ENCODE measurements at places on chromosomes 16 and 17.

DNA sequence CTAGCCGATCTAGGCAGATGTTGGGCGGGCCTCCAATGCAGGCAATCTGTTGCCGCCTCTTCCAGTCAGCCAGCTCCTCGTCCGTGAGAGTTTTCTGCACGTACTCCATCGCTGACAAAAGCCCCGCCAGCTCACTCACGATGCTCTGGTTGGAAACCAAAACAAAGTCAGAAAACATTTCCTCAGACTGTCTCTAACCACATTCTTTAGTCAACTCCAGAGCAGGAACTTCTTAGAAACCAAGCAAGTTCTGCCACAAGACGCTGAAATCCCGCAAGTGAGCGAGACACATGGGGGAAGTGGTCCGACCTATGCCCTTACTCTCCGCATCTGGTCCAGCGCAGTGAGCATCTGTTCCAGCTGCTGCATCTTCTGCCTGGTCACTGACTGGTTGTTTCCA is 49.1 kb downstream of the STAT5A start:
- peak; percentile 34 for DNase-seq

DNA sequence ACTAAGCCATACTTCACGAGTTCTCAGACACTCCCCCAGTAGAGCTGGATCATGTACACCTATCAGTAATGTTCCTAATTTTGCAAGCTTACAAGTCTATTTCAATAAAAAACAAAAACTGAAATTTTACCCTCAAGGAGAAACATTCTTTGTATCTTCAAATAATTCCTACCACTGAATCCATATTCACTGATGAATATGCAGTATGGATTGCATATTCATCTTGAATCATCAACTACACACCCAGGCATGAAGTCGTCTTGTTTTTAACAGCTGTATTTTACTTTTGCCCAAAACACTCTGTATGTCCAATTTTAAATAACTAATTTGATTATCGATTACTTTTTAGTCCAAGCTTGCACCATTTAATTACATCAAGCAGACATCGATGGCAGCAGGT is 31.8 kb downstream of the ZDHHC7 start:
- no peak for DNase-seq

GRCh38 chr17:17131839-17132238 is 74.3 kb downstream of the PLD6 start:
- DNase-seq = no peak

- no peak for DNase-seq
Measured at GRCh38 chr16:9934723-9935508, 247.3 kb downstream of the GRIN2A start.

DNA sequence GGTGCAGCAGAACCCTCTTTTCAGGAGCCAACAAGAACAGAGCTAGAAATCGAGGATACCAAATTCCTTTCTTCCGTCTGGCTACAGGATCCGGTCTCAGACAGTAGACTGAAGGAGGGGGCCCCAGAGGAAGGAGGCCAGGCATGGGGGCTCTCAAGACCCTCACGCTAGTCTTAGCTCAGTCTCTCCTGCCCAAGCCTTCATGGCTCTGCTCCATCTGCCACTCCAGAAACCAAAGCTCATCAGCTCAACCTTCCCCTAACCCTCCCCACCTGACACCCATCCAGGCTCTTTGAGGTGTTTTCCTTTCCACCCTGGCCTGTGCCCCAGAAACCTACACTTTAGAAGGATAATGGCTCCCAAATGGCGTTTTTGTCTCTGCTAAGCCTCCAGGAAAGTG is 6.2 kb upstream of the TMEM92 start:
- no peak for DNase-seq

DNA sequence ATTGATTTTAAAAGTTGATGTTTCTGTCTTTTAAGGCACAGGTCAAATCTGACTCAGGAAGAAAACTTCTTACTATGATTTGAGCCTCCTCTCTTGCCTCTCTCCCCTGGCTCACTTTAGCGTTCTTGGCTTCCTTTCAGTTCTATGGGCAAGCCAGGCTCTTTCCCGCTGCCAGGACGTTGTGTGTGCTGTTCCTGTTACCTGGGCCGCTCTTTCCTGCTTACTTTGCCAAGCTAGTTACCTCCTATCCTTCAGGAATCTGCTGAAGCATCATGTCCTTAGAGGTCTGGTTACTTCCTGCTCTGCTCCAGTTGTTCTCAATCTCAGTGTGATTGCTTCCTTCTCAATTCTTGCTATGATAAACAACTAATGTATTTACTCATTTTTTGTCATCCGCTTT is 1108.5 kb upstream of the EEF2KMT start:
- no peak for DNase-seq

GRCh38 chr17:42849451-42850181 is 1.4 kb upstream of the AOC3 start:
- no peak for DNase-seq

DNA sequence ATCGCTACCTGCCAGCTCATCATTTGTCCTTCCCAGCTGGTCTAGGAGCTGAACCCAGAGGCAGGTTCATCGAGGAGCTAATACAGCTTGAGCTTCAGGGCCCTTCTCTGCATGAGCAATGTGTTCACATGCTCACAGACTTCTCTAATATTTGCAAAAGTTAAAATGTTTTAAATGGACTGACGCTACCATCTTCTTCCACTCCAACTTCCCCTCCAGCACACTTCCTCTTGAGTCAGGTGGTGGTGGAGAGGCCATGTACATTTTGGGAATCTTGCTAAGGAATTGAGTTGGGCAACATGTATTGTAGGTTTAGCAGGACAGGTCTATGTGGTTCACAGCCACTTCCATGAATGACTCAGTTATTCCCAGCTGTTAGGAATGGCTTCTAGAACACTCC is 21.6 kb upstream of the RHOT1 start:
- no peak for DNase-seq

- no peak for DNase-seq
Measured at GRCh38 chr17:77359236-77359635, 218.5 kb downstream of the SEC14L1 start.

GRCh38 chr16:51134876-51135275 is 16.2 kb downstream of the SALL1 start:
- no peak for DNase-seq

- peak; percentile 68 for DNase-seq
Measured at GRCh38 chr16:67155295-67156142, 4.2 kb downstream of the TRADD start.

DNA sequence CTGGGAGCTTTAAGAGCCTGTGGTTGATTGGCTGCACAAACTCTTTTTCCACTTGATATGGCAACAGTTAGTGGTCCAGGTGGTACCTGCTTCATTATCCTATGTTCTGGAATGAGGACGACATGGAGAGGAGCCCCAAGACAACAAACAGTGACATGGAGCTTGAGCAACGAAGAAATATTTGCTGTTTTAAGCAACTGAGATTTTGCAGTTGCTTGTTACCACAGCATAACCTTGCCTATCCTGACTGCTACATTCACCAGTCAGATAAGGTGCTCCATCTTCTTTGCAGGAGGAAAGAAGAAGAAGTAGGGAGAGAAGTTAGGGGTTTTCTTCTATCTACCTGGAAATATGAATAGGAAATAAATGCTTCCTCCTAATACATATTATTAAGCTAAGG is 7.5 kb upstream of the ODF4 start:
- no peak for DNase-seq

GRCh38 chr16:82301146-82301755 is 131.2 kb upstream of the MPHOSPH6 start:
- no peak for DNase-seq

GRCh38 chr17:39547713-39548478 is 59.8 kb downstream of the NEUROD2 start:
- peak; percentile 67 for DNase-seq

DNA sequence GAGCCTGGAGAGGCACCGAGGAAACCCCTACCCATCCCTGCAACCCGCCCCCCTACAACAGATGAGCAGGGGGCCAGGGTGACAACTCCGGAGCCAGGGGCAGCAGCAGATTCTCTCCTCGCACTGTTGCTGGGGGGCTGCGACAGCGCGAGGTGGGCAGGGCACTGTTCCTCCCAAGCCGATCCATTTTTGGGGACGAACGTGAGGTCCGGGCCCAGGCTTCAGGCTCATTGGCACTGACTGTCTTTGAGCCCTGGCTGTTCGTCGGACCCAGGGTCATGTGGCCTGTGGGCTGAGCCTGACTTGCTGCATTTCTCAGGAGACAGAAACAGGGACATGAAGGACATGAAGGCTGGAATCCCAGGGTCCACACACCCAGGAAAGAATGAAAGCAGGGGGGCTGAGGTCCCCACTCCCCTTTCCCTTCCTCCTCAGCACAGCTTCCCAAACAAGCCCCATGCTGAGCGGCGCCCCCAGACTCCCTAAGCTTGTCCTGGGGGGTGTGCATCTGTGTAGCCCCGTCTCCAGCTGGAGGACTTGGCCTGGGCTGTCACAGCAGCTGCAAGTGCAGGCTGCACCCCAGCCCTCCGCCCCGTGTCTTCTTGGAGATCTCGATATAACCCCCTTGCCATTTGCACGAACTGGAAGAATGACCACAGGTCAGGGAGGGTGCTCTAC is 18.7 kb downstream of the CEP295NL start:
- DNase-seq = no peak

GRCh38 chr17:50758989-50759544 is 8.3 kb downstream of the ANKRD40CL start:
- DNase-seq = no peak

- no peak for DNase-seq
Measured at GRCh38 chr17:40551091-40551878, 14.0 kb downstream of the CCR7 start.

DNA sequence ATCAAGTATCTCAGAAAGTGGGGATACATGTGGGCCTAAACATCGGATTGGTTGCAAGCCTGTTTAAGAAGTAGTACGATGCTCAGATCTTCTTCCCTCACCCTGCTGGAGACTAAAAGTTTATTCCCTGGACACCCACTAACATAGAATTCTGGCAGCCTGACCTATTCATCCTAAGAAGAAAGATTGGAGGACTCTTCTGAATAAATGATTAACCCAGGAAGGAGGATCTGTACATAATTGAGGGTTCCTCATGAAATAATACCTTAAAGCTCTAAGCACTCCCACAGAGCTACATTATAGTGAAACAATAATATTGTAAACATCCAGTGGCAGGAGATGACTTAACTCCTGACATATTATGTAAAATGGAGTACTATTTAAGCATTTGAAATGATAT is 111.7 kb downstream of the NLK start:
- DNase-seq = no peak

GRCh38 chr17:77045441-77046041 is 95.2 kb upstream of the SEC14L1 start:
- no peak for DNase-seq

DNA sequence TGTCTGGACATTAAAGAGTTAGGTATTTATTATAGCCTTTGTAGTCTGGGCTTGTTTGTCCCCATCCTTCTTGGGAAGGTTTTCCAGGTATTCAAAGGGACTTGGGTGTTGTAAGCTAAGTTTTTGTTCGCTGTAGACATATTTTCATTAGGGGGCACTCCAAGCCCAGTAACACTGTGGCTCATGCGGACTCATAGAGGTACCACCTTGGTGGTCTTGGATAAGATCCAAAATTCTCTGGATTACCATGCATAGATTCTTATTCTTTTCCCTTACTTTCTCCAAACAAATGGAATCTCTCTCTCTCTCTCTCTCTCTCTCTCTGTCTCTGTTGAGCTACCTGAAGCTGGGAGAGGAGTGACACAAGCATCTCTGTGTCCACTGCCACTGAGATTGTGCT is 48.9 kb downstream of the ERCC4 start:
- DNase-seq = no peak

- no peak for DNase-seq
Measured at GRCh38 chr16:52697971-52698370, 151.0 kb upstream of the TOX3 start.

GRCh38 chr16:57711-58110 is 4.1 kb downstream of the SNRNP25 start:
- DNase-seq = no peak

GRCh38 chr17:34781571-34782108 is 179.6 kb downstream of the CCT6B start:
- DNase-seq = no peak

GRCh38 chr17:2215616-2216364 is 87.8 kb downstream of the SMG6 start:
- DNase-seq = peak; percentile 25

DNA sequence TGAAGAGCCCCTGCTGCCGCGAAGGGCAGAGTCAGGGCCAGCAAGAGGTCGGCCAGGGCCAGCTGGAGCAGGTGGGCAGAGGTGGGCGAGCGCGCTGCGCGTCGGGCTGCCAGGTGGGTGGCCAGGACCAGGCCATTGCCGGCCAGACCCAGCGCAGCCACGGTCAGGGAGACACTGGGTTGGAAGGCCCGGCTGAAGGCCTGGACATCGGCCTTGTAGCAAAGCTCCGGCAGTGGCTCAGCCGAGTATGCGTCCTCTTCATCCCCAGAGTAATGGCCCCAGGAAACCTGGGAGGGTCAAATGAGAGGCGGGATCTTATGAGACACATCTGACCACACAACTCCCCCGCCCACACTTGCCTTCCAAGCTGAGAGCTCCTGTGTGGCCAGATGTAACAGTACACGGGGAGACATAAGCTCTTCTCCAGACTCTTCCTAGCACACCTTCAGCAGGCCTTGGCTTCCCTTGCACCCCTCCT is 1.3 kb downstream of the CCR10 start:
- DNase-seq = no peak

GRCh38 chr16:86549076-86549892 is 5.8 kb downstream of the MTHFSD start:
- DNase-seq = no peak

All from stimulated activated CD4-positive, alpha-beta T cell treated with anti-CD3 and anti-CD28 coated beads, Interleukin-1b, Interleukin-23, amount 100 ng/mL, for 1 hour (primary cell).